Hypothalamus (tissue), 51 donors: ENCODE measurements at places on chromosomes 1 and 21.

DNA sequence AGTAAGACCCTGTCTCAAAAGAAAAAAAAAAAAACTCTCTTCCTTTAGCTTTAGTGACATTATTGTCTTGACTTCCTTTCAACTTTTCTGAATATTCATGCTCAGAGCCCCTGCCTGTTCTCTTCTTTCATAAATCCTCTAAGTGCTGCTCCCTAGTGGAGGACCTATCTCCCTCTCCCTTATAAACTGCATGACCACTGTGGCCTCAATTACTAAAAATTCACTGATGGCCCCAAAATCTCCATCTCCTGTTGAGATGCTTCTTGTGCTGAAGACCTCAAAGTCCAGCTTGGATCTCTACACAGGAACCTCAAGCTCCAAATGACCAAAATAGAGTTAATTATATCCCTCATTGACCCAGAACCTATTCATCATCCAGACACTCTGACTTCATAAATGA, 7.8 kb downstream of the ITLN1 start:
- no peak for DNase-seq

DNA sequence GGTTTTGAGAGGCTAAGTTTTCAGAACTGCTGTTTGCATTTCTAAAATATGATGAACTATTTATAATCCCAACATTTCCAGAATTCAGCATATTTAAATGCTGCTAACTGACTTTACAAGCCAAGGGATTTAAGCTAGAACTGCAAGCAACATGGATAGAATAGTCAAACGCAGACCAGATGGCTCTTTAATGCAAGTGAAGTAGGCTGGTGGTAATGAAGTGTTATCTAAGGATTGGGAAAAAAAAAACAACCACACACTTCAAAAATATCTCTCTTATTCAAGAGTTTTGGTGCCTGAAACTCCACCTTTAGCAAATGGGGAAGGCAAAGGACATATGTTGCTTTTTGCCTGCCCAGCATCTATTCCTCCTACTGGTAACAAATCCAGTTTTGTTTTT, 20.9 kb upstream of the SSX2IP start:
- DNase-seq = no peak

- no peak for DNase-seq
These were observed 155.8 kb downstream of the RYR2 start for GRCh38 chr1:237197470-237198425.

GRCh38 chr21:29072873-29073221, 601 bp downstream of the CCT8 start:
- no peak for DNase-seq

DNA sequence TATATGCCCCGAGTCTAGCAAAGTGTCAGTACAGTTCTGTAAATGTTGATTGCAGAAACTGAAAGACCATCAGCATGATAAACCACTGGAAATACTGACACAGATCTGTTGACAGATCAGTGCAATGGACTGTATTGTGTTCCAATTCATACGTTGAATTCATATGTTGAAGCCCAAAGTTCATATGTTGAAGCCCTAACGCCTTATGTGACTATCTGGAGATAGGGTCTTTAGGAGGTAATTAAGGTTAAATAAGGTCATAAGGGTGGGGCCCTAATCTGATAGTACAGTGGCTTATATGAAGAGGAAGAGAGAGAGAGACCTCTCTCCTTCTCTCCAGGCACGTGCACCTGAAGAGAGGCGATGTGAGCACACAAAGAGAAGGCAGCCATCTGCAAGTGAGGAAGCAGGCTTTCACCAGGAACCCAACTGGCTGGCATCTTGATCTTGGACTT, 144.7 kb downstream of the MRPL39 start:
- DNase-seq = no peak

- no peak for DNase-seq
These were observed 57.0 kb downstream of the DISC1 start for GRCh38 chr1:231683439-231684165.

GRCh38 chr1:20958430-20958829, 171.3 kb upstream of the HP1BP3 start:
- DNase-seq = no peak

GRCh38 chr1:235908742-235909520, 42.2 kb upstream of the LYST start:
- no peak for DNase-seq

DNA sequence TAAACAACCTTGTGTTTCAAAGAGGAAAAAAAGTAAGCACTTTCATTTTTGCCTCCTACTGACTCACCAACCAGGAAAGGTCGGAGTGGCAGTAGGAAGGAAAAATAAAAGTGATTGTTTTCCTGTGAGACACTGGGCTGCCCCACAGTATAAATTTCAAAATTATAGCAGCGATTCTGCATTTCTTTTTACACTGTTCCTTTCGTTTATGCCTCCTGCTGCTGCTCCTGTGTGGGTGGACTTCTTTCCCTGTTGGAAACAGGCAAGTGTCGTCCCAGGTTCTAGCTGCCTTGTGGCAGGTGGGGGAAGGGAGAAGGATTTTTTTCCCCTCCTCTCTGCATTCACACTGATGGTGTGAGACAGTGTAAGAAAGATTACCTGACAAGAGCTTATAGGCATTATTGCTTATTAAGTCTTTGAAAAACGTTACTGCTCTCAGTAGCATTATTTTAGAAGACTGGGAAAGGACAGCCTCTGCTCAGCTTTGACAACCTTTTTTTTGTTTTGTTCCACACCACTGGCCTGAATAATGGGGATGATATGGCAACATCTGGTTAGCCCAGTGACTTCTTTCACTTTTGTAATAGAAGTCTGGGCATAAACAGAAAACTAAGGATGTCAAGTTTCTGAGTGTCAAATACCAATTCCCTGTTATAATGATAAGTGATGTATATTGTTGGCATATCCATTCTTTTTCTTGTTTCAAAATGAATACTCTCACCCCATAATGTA, 77.9 kb downstream of the NEK7 start:
- no peak for DNase-seq

- DNase-seq = peak; percentile 47
These were observed 1.1 kb upstream of the ADAMTS1 start for GRCh38 chr21:26846036-26846931.

DNA sequence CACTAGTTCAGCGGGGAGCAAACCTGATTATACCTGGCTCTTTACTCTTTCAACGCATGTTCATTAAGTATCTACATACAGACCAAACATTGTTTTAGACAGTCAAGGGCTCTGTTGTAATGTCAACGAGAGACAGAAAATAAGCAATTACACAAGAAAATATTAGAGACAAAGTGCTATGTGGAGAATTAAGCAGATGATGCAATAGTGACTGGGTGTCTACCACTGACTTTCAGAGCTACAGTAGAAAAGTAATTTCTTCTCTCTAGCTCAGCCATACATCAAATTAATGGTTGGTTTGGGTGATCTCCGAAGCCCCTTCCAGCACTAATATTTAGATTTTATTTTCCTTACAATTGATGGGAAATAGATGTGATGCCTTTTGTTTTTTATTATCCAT, 23.3 kb downstream of the FYB2 start:
- DNase-seq = no peak

GRCh38 chr1:171645553-171646248, 6.8 kb downstream of the MYOC start:
- peak; percentile 23 for DNase-seq

GRCh38 chr1:149845416-149845815, 54.0 kb upstream of the BOLA1 start:
- DNase-seq = no peak

DNA sequence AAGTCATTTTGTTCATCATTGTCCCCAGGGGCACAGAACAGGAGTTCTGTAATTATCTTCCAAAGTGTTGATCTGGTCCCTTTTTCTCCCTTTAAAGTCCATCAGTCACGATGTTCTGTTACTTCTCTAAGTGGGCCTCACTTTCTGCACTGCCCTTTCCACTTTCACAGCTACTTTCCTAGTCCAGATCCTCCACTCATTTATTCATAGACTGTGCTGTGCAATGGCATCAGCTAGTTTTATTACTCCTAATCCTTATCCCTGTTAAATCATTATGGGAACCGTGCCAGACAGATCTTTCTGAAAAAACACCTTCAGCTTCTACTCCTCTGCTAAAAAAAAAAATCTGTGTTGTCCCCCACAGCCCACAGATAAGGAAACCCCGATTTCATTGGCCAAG, 64.0 kb upstream of the BCL10 start:
- no peak for DNase-seq

DNA sequence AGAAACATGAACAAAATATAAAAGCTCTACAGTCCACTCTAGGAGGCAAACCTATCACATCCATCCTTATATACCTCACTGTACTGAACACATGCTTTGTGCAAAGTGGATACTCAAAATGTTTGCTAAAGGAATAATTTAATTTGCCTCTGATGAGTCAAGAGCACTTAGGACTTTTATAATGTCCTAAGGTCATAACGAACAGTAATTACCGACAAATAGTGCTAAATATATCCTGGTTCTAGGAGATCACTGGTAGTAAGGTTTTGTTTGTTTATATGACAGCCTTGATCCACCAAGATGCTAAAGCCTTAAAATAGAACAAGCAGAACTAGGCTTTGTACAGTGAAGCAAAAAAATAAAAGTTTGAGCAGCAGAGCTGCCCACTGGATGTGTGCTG, 70.6 kb downstream of the GADD45A start:
- DNase-seq = no peak

- DNase-seq = no peak
These were observed 243.4 kb upstream of the PTBP2 start for GRCh38 chr1:96478228-96478627.

DNA sequence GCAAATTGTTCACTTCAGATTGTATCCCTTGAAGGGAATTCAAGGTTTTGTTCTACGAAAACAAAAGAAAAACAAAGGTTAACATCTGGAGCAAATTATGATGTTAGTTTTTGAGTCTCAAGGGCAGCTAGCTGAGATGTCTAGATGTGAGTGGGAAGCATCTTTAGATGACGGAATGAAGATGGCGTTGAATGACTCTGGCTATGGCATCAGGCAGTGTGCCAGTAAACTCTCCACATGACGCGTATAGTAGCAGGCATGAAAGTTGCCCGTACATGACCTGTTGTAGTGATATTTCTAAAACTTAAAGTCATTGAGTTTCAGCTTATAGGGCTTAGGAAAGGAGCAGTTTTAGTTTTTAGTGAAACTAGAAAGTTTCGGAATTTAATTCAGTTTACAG, 12.3 kb upstream of the SDC3 start:
- DNase-seq = no peak

GRCh38 chr1:169452921-169453320, 25.6 kb upstream of the CCDC181 start:
- DNase-seq = no peak

DNA sequence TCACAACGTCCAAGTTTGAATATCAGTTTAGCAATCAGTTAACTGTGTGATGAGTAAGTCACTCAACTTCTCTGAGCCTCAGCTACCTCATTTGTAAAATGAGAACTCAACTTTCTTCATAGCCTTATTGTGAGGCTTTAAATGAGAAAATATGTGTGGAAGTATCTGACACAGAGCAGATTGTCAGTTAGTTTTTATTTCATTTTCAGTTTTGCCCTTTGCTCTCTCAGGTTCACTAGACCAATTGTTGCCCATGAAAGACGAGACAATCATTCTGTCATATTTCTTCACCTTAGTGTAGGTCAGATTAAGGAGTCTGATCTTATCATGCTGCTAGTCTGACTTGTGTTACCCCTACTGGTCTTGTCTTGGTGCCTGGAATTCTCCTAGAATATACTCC, 232.8 kb upstream of the PTBP2 start:
- DNase-seq = no peak

DNA sequence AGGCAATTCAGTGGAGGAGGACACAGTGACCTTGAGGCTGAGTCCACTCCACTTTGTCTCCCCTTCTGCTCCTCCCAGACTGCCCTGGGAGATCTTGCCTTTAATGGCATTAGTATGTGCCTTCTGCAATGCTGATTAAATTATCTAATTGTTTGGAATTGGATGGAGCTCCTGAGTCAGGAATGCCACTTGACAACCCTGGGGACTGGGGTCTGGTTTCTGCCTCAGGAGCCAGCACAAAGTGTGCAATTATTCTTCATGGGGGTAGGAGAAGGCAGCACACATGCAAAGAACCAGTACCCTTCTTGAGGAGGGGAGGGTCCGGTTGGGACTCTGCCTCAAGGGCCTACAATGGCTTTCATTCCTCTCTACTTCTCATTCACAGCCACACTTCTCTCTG, 11.9 kb upstream of the PLXNA2 start:
- no peak for DNase-seq

DNA sequence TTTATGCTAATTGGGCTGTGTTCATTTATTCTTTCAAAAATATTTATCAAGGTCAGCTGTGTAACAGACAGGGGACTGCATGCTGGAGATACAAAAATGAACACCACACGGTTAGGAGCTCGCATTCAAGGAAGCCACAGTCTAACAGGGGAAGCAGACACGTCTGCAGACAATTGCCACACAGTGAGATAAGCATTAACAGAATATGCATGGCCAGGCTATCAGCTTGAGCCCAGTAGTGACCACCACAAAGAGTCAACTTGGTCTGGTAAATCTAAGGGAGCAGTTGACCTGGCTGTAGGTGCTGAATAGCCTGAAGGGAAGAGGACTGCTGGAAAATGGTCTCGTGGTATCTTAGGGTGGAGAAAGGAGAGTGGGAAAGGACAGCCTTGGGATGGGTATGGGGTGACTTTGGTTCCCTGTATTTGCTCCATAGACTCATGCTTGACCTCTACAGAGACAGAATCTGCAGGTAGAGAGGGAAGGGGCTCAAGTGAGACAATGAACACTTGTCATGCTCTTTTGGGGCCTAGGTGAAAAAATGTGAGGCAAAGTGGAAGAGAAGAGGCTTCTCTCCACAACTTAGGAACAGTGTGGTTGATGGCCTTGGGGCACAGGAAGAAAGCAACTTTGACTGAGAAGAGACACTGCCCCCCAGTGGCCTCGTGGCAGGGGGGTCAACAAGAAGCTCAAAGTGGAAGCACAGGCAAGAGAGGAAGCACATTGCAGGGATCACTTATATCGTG, 7.6 kb upstream of the NPL start:
- peak; percentile 36 for DNase-seq

DNA sequence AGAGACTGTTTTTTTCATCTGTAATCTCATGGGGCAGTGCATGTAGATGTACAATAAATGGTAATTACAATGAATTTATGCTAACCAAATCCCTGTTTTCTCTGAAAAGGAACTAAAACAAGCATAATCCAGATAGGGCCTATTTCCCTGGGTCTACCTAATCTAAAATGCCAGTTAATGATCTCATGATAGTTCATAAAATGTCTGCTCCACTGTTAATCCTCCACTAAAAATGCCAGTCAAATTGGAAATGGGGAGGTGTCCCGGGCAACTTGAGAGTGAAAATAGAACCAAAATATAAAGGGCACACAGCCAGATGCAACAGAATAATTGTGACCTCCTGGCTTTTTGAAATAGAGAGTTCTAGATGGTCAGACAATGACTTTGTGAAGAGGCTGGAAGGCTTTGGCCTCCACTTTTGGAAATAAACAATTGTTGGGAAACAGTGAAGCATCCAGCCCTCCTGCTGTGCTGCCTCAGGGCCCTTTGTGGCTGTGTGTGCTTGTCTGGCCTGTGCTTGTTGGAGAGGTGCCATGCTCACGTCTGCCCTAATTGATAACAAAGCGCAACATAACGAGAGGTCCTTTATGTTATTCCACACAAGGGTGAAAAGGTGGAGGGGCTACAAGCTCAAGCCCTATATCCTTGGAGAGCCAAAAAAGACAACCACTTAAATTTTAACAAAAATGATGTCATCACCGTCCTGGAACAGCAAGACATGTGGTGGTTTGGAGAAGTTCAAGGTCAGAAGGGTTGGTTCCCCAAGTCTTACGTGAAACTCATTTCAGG, 97.7 kb downstream of the ATP5PO start:
- DNase-seq = no peak

GRCh38 chr1:29657816-29658215, 421.5 kb downstream of the PTPRU start:
- DNase-seq = no peak
